ENCODE measurements at places on chromosomes 2 and 18.

DNA sequence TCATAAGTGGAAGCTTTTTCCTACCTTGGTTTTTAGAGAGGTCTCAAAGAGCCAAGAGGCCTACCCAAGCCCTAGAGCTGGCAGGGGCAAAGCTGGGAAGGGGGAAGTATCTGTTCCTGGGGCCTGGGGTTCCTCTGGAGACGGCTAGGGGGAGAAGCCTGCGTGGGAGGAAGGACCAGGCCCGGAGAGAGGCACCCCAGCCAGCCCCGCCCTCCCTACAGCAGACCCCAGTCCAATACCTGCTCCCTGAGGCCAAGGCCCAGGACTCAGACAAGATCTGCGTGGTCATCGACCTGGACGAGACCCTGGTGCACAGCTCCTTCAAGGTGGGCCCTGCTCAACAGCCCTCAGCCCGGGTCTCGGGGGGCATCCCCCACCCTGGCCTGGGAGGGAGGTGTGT is 2.2 kb downstream of the CTDSP1 start:
- DNase-seq: no peak

- no peak for DNase-seq
Observed at GRCh38 chr2:86308984-86309695, 28.3 kb downstream of the REEP1 start.

- DNase-seq: no peak
Observed at GRCh38 chr2:232368311-232368731, 10.2 kb upstream of the ALPP start.

DNA sequence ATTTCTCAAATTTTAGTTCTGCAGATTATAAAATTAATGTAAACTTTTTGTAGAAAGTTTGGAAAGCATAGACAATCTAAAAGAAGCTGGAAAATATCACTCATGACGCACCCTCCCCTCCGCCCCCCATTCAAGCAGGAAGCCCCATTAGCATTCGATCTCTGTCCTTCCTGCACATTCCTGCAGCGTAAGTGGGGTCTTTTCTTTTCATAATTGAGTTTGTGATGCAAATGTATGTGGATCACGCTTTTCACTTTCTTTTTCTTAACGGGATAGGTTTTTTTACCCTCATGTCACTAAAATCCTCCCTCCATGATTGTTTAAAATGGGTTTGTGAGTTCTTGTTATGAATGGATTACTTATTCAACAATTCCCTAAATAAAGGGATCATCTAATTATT is 181.7 kb upstream of the HDAC4 start:
- no peak for DNase-seq

DNA sequence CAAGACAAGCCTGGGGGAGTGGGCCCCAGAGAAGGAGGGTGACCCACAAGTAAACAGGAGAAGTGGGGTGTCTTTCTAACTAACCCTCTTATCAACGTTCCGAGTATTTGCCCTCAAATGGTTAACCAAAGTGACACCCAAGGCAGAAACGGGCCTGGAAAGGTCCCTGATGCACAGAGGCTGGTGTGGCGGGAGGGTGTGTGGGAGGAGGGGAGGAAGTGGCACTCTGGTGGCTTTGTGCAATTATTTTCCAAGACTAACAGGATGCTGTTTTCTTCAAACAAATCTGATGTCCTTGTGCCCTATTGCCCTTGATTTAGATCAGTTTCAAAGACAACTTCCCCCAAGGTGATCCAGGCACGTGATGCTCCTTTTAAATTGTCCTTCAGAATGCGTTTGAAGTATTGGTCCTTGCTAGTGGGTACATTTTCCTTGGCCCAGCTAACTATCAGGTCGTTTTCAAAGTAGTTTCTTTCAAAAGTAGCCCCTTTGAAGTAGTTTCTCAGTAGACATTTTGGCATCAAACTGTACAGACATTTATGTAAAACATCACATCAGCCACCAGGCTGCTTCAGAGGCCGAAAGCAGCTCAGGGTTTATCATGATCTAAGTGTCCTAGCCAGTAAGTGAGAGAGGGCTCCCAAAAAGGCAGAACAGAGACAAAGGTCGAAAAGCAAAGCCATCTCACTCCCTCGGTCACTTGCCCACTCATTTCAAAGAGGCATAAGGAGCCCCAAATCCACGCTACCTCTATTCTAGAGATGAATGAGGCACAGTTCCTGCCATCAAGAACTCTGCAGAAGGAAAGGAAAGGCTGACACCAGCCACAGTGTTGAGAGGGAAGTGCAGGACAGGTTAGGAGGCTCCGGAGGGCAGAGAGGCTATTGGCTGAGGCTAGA is 371.1 kb upstream of the ID2 start:
- DNase-seq: no peak

Data from caudate nucleus (tissue), 63 donors.